ENCODE measurements at places on chromosomes 2 and 18. TPM values are rescaled to one million over a fixed set of nuclear protein-coding genes. Genes with fewer than 3 reads are reported as not detected.

Gene FZD7
- 5.6 TPM for polyA plus RNA-seq

Gene SULT1C4
- polyA plus RNA-seq, result 7.1 TPM

Gene CNTNAP5
- polyA plus RNA-seq, result not detected

Gene EPHA4
- polyA plus RNA-seq, result 4.8 TPM

Gene SEPTIN10
- polyA plus RNA-seq, result 20.8 TPM

Gene TMEM17
- 4.2 TPM for polyA plus RNA-seq

GRCh38 chr2:101718993-101719571 lies 21.6 kb downstream of the MAP4K4 start:
- DNase-seq, result no peak

- peak; percentile 42 for DNase-seq
Measured at GRCh38 chr18:55763805-55764204, 175.8 kb upstream of the TCF4 start.

DNA sequence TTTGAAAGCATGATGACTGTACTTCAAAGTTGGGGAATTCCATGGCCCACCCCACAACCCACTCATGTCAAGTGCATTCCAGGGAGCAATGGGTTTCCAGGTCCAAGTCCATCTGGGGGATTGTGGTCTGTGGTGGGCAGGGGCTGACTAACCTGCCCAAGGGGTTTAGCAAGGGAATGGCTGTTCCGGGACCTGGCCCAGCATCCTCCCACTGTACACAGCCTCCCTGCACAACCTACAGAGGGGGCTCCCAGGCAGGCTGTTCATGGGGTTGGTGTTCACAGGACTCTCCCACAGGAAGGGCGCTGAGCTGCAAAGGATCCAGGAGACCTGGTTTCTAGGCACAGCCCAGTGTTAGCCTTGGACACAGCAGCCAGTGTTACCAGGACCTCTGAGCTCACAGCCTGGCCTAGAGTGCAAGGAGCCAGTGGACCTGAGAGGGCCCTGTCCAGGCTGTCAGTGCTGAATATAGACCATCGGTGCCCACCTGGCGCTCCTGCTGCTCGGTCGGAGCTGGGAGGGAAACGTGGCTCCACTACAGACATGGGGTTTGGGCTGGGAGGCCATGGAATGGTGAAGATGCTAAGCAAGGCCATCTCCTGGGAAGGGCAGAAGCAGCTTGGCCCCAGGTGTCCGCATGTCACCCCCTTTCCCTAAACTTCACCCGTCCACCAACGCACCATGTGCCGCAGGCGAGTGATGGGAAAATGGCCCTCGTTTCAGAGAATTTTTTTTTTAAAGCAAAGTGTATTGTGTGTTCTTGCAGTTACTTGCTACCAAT lies 317.2 kb downstream of the GBX2 start:
- peak; percentile 29 for DNase-seq

DNA sequence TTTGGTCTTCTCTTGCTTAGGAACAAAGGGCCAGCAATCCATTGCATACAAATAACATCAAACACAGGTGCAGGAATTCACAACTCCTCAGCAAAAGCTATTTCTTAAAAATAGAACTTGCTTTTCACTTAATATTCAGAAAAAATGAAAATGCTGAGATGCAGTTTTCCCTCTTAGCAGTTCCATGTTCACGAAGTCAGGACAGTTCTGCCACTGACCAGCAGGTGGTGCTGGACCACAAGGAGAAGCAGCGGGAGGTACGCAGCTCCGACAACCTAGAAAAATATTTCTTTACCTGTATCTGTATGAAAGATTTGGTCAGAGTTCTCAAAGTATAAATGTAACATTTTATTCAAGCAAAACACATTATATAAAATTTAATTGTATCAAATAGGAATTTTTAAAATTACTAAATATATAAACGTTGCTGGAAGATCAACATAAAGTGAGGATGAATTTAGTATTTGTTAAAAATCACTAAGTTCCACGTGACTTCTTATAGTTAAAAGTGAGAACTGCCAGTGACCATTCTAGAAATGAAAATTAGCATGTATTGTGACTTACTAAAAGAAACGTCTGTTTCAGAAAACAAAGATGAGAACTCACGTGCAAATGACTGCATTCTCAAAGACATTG lies 48.8 kb downstream of the ADNP2 start:
- peak; percentile 81 for DNase-seq

DNA sequence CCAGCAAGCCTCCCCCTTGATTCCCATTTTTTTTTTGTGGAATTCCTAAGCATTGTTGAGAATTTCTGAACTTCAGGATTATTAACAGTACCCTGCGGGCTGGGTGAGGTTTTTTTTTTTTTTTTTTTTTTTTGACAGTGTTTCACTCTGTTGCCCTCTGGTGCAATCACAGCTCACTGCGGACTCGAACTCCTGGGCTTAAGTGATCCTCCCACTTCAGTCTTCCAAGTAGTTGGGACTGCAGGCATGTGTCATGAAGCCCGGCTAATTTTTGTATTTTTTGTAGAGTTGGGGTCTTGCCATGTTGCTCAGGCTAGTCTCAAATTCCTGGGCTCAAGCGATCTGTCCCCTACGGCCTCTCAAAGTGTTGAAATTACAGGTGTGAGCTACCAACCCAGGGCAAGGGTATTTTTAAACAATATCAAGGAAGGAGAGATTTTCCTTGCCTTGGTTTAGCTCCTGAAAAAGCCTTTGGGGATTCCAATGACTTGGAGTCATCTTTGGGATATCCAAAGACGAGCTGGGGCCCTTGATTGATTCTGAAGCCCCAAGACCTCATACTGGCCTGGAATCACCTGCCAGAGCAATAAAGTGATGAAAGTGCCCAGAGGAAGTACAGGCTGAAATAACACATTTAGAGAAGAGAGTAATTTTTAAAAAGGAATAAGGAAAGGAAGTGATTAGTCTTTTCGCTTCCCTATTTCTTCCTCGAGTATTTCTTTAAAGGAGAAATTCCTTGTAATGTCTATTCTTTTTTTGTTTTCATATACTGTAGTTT lies 240.2 kb downstream of the TGIF1 start:
- DNase-seq, result no peak

GRCh38 chr18:25594351-25594750 lies 242.4 kb upstream of the ZNF521 start:
- no peak for DNase-seq

DNA sequence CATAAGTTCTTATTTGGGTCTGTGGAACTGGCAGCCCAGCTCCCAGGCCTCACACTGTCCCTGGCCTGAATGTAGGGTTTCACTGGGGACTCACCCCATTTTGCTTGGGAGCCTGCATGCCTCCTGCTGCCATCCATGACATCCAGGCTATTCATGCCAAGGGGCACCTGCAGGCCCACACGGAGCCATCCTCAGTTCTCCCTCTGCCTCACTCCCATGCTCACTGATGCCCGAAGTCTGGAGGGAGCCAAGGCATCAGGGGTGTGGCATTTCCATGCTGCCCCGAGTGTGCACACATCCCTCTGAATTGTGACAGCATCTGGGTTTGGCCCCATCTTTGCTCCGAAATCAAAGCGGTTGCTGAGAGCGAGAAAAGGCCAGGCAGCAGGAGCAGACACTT lies 67.4 kb upstream of the ZNF804A start:
- peak; percentile 43 for DNase-seq

GRCh38 chr2:44267796-44268648 lies 7.3 kb upstream of the SLC3A1 start:
- DNase-seq, result no peak

DNA sequence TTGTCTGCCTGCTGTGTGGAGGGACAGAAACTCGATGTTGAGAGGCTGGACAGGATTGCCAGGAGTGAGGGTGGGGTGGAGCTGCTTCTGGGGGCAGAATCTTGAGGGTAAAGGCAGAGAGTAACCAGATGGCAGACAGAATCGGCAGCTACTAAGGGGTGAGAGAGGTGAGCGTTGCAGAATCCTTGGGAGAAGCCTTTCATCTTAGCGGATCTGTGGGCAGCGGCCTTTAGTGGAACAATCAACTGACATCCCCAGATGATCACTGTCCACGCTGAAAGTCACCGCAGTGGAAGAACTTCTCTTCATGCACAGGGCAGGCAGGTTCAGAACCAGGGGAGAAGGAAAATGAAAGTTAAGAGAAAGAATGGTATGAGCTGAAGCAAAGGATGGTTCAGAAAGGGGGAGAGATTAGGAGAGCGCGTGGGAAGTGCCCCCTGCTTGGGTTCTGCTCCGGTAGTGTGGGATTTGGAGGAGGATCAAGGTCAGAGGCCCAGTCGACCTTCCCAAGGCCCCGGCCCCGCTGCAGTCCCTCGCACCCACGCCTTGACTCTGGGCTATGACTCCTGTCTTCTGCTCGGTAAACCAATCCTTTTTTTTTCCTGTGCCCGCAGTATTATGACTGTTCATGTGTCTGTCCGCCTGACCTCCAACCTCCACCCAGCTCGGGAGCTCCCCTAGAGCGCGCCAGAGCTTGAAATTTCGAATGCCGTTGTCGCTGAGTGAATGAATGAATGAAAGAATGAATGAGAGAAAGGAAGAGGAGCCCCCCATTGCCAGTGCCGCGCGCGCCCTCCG lies 584 bp downstream of the BOLA3 start:
- no peak for DNase-seq

DNA sequence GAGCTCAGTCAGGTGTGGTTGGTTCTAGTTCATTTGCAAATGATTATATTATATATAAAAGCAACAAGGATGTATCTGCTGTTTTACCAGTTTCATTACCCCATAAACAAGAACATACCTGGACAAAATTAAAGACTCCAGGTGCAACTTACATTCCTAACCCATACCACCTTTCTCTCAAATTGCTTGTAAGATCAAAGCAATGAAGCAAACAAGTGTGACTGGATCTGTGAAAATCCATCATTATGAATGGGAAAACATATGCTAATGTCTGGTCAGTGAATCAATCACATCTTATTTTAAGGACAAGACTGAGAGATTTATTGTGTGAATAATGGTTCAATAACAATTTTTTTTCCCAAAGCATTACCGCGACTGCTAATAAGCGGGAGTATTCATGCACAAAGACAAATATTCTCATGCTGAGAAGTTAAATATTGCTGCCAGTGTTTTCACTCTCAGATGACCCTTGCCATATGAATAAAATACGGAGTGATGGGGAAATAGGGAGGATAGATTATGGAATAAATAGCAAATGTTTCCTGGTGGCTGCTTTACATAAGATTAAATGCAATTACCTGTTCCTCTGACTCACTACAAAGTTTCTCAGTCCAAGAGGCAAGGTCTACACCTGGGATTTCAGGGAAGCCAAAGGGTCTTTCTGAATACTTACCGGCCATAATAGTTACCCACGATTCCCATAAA lies 59.3 kb downstream of the WDR75 start:
- no peak for DNase-seq

All from kidney (tissue), 22 donors.